ENCODE measurements at places on chromosomes 6 and 20. TPM values are rescaled to one million over a fixed set of nuclear protein-coding genes. Genes with fewer than 3 reads are reported as not detected.

DNA sequence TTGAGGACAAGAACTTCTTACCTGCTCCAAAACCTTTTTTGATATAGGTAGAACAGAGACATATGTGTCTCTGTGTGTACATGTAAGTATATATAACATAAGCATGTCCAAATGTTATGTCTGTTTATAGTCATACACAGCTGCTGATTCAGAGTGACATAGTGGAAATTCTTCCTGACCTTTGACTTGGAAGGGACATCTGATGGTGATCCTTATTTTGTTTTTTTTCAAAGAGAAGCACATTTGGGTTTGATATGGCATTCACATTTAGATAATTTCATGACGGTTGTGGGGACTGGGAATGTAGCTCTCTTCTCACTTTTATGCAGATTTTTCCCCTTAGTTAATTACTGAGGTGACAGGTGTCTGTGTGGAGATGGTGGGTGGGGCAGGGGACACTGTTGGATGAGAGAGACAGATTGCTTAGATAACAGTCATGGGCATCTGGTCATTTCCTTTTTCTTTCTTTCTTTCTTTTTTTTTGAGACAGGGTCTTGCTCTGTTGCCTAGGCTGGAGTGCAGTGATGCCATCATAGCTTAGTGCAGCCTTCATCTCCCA, 39.0 kb downstream of the FARS2 start:
- no peak for DNase-seq

The OR12D3 gene
- total RNA-seq: not detected

GRCh38 chr6:210104-210456, 82.2 kb upstream of the DUSP22 start:
- no peak for DNase-seq

The CALHM6 gene
- total RNA-seq: 2.2 TPM

The ZBTB46 gene
- 10.2 TPM for total RNA-seq
